ENCODE measurements at places on chromosomes 3 and 15.

DNA sequence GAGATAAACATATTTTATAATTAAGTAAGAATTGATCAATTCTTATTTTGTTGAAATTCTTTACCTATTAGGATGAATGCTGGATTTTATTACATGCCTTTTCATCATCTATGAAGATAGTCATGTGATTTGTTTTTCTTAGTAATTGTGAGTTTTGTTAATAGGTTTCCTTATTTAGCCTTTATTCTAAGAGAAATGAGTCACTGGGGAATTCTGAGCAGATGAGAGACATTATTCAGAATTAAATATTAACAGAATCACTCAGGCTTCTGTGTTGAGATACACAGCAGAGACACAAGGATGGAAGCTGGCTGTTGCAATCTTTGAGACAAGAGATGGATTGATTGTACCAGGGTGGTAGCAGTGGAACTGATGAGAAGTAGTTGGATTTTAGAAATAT lies 7.4 kb upstream of the ANO10 start:
- no peak for DNase-seq

DNA sequence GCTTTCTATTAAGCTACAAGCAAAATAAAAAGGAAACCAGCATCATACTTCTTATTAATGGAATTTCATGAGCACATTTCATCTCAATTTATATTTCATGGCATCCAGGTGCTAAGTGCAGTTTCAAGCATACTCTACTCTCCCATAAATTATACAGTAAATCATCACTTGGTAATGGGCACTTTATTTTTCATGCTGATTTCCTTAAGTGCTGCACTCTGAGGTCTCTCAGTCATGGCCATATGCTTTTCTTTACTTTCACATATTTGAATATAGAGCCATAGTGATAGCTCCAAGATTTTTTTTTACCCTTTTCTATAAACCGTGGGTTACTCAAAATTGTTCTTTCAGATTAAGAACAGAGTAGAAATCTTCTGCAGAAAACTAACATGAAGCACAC lies 1505.7 kb upstream of the CADM2 start:
- no peak for DNase-seq

DNA sequence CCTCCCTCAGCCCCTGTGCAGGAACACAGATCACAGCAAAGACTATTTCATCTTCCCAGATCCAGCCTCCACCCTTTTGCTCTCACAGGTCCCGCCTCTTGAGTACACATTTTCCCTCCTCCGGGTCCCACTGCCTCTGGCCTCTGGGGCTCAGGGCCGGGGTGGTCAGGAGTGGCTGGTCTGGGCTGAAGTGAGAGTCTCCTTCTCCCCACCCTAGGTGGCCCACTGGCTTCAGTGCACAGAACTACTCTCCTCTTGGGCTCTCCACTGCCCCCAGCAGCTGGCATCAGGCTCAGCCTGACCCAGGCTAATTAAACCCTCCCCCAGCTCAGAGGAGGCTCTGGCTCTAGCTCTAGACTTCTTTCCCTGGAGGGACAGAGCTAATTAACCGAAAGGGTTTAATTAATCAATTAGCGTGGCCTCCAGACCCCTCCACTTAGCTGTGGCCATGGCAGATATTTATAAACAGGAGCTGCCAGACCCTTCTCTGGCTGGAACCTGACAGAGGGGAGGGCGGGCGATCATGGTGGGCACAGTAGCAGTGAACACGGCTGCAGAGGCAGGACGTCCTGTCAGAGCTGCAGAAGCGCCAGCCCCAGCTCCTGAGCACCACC lies 15.1 kb downstream of the DUSP7 start:
- no peak for DNase-seq

DNA sequence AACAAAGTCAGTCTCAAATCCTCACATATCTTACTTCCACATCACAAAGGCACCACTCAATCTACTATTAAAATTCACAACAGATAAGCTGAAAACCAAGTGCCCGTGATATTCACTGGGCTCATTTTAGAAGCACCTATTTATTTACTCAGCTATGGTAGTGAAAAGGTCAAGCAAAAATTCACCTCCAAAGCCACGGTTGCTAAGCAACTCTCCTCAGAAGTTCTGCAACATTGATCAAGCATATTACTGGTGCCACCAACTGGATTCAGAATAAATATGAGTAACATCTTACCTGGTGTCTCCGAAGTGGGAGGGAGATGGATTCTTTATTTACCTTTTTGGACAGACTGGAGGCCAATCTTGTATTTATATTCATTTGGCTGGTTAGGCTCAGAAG lies 714.8 kb downstream of the FHIT start:
- no peak for DNase-seq

DNA sequence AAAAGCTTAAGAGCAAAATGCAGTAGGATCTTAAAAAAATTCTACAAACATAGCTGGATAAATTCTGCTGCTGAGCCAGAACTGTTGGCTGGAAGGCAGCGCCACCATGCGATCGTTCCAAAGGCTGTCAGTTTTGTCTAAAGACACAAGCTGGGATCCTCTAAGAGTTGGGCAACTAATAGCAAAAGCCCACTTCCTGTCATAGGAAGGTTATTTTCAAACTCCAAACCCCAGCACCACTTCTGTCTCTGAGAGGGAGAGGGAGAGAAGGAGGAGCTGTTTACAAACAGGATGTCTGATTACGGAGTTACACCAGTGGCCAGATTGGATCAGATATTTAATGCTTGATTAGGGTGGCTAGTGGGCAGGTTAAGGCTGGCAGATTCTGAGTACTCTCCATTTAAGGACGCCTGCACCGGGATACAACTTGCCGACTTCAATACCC lies 44.0 kb downstream of the EIF4E3 start:
- DNase-seq: peak; percentile 86

DNA sequence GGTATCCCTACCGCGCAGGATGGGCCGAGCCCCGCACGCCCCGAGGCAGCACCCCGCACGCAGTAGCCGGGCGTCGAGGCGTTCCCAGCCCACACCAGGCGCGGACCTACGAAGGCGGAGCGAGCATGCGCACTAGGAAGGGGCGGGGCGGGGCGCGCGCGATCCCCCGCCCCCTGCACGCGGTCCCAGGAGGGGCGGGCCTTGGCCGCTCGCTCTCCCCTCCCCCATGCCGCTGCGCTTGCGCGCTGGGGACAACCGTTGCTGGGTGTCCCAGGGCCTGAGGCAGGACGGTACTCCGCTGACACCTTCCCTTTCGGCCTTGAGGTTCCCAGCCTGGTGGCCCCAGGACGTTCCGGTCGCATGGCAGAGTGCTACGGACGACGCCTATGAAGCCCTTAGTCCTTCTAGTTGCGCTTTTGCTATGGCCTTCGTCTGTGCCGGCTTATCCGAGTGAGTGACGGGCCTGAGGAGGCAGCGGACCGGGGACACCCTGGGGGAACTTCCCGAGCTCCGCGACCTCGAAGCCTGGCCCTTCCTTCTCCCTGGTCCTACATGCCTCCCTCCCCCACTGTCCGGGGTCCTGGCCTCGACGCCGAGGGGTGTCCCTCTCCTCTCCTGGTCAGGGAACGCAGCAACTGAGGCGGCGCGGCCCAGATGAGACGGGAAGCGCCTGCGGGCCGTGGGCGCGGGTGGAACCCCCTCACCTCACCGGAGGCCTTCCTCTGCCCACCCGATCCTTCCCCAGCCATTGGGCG lies at the start of gene SPESP1:
Gene SPESP1 (plus strand): TSS at position 258 of the 755 bp plus-strand sequence. CDS start 129 bp downstream, at position 387.
- no peak for DNase-seq

DNA sequence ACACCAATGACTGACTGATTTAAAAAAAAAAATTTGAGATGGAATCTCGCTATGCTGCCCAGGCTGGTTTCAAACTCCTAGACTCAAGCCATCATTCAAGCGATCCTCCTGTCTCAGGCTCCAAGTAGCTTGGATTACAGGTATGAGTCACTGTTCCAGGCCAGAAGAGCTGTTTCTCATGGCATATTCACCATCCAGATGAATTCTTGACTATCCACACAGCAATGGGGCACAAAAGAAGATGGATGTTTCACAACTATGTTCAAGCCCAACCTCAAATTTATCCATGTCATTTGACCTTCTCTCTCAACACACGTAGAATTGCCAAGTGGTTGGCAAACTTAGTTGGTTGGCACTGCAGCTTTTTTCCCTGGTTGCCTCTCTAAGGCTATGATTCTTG lies 40.6 kb downstream of the PRICKLE2 start:
- no peak for DNase-seq

GRCh38 chr3:125236331-125236903 lies 23.9 kb upstream of the SLC12A8 start:
- DNase-seq: no peak

DNA sequence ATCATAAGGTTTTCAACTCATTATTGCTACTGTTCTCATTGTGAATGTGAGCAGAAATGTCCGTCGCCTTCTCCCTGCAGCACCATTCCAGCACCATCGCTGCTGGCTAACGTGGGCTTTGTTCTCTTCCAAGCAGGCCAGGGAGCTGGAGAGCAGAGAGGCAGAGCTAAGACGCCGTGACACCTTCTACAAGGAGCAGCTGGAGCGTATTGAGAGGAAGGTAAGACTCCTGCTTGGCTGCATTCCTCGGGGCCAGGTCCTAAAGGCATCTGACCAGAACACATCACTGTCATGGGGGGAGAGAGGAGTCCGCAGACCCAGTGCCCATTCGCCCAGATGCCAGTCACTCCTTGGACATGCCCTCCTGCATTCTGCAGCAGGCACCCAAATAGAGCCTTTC lies 130.4 kb upstream of the PLXNA1 start:
- no peak for DNase-seq

DNA sequence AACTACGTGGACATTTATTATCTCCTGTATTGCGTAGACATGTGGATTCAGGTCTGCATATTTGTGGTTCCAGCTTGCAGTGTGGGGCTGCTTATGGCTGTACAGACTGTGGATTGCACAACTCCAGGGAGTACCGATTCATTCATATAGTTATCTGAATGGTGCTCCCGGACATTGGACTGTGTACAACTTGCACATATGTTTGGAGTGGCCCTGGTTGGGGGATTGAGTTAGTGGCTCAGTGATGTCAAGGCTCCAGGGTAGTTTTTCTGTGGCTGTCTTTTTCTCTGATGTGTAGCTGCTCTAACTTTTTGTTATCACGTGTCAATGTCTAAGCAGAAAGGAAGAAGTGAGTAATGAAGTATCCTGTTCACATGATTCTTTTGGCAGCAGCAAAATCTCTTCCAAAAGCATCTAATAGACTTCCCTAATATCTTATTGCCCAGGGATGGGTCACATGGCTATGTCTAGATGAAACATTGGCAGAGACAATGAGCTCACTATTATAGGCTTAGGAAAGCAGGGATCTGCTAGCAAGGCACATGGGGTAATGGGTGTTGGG lies 15.8 kb downstream of the ST3GAL6 start:
- peak; percentile 78 for DNase-seq

DNA sequence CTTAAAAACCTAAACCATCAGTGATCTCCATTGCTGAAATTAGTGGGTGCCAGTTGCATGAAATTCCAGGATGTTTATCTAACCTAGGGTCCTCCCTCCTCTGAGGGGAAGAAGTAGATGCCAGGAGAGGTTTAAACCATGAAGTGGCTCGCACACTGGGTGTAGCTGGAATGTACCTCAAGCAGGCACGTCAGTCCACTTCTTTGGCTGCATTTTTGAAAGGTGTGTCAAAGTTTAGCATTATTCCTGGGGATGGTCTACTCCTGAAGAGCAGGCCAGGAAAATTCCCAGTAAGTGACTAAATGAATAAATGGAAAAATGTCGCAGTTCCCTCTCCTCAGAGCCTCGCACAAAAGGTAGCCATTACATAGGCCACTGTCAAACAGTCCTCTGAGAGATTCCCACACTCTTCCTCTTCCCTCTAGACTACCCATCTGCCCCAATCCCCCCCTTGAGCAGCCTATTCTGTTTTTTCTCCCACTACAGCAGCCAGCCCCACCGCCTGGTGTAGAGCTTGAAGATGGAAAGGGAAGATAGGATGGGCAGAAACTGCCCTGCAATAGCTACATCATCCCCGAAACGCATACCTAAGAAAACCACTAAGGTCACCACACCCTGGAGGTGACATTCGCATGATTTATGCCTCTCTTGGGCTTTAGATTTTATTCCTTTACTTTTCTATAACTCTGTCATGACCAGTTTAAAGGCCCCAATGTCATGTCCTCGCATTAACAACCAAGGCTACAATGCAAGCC lies 655 bp upstream of the TMOD3 start:
- DNase-seq: no peak

- DNase-seq: peak; percentile 33
Measured at GRCh38 chr3:56928379-56929068, 126.8 kb upstream of the ARHGEF3 start.

Measured in Kasumi-1 (cell line).